ENCODE measurements at places on chromosomes 12 and 14.
A peak's percentile ranks its signal among the peaks of the same experiment; 100 is the strongest.

GRCh38 chr14:71358209-71358931, 451.1 kb downstream of the PCNX1 start:
- DNase-seq: no peak

- DNase-seq: no peak
Observed at GRCh38 chr12:106126441-106127337, 12.1 kb downstream of the NUAK1 start.

GRCh38 chr12:53613821-53614220, 12.4 kb downstream of the ATF7 start:
- no peak for DNase-seq

GRCh38 chr12:85188619-85189018, 91.4 kb upstream of the ALX1 start:
- no peak for DNase-seq

DNA sequence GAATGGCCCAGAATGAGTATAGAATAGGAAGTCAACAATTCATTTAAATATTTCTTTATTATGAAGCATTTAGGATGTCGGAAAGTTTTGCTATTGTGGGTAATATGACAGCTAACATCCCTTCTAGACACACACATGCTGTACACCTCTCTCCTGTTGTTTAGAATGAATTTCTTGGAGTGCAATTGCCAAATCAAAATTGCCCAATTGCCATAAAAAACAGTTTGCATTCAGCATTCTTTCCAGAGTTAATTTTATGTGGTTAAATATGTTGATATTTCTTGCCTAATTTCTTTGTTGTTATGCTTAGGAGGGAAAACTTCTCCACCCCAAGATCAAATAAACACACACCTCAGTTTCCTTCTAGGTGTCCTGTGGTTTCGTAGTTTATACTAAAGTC, 16.9 kb upstream of the SMCO2 start:
- DNase-seq: no peak

DNA sequence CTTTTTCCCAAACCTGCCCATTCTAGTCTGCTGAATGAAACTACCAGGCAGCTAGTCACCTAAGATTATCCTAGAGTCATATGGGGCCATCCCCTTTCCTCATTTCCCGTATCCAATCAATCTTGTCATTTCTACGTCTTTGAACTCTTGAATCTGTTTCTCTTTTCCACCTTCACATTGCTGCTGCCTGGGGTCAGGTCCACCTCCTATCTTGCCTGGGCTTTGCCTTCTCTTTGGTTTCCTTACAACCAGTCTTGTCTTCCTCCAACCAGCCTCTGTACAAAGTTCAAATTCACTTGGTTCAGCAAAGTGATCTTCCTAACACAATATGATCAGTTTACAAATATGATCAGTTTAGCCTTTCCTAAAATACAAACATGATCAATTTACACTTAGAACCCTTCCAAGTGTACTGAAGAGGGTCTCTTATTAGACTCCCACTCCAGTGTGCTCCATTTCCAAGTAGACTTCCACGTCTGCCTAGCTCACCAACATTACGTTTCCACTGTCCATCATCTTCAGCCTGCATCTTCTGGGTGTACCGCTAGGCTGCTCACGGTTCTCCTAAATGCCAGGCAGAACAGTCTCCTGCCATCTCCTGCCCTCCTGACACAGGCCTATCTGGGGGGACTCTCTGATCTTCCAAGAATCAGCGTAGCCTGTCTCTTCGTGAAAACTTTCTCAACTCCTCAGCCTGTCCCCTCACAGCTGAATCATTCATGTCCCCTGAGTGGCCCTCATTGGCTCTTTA, 4.1 kb upstream of the ACVR1B start:
- DNase-seq: no peak

GRCh38 chr12:3988519-3989217, 115.5 kb upstream of the PARP11 start:
- DNase-seq: no peak

DNA sequence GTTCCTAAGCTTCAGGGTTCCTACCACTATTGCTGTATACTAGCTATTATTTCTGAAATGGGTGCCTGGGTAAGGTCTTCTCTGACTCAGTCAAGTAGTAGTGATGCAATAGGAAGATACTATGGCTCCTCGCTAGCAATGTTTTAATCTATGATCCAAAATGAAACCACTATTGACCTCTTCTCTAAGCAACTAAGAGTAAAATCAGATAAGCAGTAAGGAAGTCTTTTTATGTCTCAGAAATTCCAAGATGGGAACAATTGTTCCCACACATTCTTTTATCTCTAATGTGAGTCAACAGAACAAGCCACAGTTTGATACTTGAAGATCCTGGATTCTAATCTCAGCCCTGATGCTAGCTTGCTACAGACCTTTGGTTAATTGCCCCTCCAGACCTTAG, 45.1 kb downstream of the AREL1 start:
- no peak for DNase-seq

DNA sequence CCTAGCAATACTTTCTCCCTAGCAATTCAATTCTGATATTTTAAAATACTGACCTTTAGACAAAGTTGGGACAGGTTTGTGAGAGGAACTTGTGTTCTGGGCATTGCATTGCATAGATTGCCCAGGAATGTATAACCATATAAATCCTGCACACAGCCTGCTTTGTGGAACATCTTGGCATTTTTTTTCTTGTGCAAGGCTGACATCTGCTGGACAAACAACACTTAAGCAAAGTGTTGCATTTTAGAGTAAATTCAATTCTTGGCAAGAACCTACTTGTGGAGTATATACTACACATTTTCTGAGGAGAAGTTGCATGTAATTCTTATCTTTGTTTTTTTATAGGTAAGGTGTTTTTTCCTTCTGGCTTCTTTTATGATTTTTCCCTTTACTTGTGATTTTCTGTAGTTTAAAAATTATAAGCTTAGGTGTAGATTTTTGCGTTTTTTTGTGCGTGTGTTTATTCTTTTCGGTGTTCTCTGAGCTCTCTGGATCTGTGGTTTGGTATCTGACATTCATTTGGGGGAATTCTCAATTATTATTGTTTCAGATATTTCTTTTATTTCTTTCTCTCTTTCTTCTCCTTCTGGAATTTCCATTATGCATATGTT, 26.4 kb downstream of the TESPA1 start:
- DNase-seq: no peak

DNA sequence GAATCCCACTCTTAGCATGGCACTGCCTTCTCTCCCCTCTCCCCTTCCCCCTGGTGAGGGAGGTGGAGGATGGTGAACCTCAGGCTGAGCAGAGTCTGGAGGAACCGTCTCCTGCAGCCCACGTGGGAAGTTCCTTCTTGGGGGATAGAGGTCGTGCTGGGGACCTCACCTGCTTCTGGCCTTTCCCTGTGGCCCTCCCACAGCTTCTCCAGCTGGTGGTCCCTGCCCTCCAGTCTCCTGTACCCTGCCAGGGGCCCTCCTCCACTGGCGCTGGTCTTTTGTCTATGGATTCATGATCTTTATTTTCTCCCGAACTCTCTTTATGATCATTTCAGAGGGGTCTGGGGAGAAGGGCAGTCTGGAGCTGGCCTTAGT, 9.0 kb upstream of the MTA1 start:
- no peak for DNase-seq

- no peak for DNase-seq
Observed at GRCh38 chr14:105168979-105169507, 467 bp upstream of the JAG2 start.

DNA sequence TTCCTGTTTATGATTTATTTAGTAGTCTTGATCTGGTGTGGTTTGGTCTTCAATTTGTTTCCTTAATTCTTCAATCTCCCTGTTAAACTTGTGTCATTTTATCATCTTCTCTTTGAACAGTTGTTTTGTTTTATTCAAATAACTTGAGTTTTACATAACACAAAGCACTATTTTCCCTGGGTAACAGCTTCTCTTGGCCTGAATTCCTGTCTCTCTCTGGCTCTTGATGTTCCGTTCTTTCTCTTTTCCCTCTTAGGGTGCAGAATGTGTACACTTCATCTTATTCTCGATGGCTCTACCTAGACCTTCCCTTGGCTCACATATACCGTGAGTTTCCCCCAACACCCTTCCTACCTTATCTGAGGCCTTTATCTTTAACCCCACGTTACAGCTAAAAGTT, 36.8 kb upstream of the VPS33A start:
- DNase-seq: no peak

- DNase-seq: peak; percentile 73
Observed at GRCh38 chr12:68364893-68365725, 32.9 kb upstream of the MDM1 start.

- no peak for DNase-seq
Observed at GRCh38 chr14:100256339-100256895, 17.5 kb downstream of the YY1 start.

- no peak for DNase-seq
Observed at GRCh38 chr14:81260732-81261131, 40.0 kb upstream of the GTF2A1 start.

DNA sequence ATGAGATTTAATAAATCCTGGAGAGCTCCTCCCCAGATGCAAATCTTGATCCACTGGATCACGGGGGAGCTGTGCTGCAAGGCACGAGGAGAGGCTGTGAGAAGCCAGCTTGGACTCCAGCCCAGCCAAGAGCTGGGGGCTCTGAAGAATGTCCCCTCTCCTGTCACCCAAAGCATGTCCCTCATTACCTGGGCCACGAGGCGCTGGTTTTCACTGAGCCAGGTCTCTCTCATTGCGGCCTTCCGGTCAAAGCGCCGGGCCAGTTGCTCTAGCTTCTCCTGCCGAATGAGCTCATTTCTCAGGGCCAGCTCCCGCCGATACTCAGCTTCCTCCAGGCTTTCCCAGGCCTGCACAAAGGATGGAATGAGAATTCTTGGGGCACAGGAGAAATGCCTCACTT, 83.3 kb downstream of the SPTB start:
- no peak for DNase-seq

DNA sequence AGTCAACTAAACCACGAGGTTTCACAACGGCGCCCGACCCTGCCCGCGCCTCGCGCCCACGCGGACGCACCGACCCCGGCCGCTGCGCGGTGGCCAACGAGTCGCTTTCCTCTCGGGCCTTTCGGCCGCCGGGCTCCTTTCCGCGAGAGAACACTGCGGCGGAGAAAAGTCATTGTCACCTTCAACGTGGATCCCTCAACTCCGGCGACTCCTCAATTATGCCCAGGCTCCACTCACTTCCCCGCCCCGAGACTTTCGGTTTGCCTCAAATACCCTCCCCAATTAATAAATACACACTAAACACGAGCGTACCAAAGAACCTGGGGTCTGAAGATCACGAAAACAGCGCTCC, 450 bp downstream of the SINHCAF start:
- peak; percentile 26 for DNase-seq

DNA sequence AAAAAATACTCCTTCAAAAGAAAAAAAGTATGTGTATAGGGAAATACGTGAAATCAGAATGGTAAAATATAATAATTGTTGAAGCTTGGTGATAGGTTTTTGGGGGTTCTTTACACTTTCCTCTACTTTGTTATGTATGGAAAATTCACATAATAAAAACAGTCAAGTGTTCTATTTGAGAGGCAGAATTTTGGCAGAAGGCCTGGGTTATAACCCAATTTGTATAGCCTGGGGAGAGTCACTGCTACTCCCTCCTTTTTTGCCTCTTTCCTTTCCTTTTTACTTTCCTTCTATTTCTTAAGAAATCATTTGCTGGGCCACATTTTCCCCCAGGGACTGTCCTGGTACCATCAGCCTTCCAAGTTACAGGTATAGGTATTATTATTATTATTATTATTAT, 105.7 kb downstream of the CRADD start:
- no peak for DNase-seq

GRCh38 chr14:64973026-64973442, 898 bp upstream of the RAB15 start:
- no peak for DNase-seq

DNA sequence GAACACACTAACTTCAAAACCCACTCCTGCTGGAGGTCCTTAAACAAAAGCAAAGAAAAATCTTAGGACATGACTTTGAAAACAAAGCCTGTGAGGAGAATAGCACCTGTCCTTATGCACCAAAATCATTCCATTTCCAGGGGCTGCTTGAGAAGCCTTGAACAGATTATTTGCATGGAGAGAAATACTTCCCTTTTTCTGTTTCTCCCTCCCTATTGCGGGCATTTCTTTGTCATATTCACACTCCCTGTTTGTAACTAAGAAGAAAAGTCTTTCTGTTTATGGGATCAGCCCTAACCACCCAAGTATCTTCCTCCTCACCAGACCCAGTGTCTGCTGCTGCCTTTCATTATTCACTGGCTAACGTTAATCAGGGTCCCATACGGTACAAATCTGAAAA, 218.8 kb downstream of the DPF3 start:
- no peak for DNase-seq

DNA sequence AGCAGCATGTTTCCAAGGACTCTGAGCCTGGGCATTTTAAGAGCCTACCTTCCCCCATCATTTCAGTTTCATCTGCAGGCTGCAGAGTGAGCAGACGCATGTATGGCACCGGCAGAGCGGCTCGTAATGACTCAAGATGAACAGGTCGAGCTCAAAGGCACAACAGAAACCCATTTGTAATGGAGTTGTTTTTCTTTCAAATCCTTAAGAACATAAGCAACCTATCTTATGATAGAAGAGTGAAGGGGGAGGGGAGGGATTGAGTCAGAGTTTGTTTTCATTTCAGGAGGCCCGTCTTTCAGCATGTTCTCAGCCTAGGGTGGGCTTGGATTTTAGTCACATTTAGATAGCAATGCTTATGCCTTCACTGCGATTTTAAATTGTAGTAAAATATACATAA, 54.9 kb upstream of the CISTR start:
- no peak for DNase-seq

- DNase-seq: no peak
Observed at GRCh38 chr14:105150026-105150367, 18.6 kb downstream of the JAG2 start.

DNA sequence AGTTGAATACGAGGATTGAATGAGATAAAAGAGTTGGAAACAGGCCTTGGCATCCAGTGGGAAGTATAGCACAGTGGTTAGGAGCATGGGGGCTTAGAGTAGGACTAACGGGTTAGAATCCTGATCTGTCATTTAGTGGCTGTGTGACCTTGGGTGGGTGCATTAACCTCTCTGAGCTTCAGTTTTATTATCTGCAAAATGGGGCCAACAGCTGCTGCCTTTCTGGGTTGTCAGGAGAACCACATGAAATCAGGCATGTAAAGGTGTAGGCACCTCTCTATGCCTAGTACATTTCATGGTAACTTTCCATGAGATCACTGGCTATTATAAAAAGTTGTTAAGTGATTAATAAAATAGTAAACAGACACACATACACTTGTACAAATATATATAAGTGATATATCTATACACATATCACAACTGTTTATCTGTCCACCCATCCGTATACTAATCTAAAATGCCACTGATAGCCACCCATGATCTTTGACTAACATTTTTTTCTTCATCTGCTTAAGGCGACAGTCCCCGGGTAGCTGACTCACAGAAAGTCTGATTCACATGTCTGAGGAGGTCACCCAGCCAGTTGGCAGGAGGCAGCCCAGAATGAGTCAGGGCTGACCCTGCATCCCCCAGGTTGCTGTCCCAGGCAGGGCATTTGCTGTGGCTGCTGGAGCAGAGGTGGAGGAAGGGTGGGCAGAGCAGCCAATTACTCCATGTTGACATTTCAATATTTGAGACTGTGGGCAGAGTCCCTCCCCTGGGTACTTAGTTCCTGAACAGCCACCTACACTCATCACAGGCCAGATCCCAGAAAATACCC, 125.6 kb upstream of the NOS1 start:
- no peak for DNase-seq

- no peak for DNase-seq
Observed at GRCh38 chr12:26317942-26318575, 122.7 kb downstream of the SSPN start.
